ENCODE measurements at places on chromosomes 3 and 15.

DNA sequence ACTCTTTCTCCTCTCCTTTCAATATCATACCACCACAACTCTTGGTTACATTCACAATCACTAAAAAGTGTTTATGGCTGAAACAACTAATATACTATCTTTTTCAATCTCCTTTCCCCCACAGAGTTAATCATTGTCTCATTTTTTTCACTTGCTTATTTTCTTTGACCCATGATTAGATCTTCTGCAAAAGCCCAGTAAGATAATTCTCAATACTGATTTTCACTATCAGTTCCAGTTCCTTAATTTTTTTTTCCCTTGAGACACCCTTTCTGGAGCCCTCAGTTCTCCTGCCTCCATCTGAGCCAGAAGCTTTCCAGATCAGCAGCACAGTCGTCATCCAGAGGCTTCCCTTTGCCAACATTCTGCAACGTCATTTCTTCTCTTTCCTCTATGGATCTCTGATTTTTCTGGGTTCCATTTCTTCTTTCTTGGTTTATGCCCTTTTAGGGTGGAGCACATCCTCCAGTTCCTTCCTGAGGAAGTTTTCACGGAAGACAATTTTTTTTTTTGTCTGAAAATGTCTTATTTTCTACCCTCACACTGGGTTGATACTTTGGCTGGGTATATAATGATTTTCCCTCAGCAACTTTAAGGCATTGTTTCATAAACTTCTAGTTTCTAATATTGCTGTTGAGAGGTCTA lies 88.7 kb upstream of the C15orf39 start:
- no peak for DNase-seq

DNA sequence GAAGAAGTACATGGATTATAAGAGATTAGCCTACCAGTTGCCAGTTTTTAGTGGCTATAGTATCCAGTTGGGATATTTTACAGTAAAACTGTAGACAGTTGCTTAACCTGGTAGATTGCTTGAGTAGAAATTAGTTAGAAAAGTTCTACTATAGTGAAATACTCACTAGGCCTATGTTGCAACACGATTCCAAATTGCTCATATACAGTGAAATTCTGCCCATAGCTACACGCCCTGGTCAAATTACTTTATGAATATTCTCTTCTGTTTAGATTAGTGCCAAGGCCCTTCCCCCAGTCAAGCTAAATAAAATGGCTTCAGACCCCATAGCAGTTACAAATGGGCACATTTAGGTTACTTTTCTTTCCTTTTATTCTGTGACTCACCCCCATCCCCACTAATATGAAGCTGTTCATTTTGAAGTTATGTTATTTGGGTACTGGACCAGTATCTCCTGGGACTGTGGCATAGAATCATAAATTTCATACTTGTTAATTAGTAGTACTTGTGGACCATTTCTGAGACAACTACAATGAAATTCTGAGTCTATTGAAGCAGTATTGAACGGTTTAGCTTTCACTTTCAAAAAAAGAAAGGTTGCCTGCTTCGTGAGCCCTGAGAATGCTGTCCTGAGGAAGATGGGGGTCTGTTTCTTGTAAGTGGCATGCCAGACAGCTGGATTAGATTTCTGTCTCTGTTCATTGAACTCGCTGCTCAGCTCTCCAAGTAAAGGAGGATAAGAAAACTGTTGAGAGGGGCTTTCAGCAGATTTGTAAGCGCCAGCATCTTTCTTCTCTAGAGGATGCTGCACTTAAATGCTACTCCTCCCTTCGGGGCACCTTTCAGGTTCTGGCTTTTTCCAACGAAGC lies 65.8 kb upstream of the CFAP20DC start:
- no peak for DNase-seq

GRCh38 chr15:80476036-80476435 lies 71.9 kb downstream of the ARNT2 start:
- no peak for DNase-seq

GRCh38 chr3:192927016-192927415 lies 9.4 kb upstream of the MB21D2 start:
- no peak for DNase-seq

- no peak for DNase-seq
Measured at GRCh38 chr3:151016478-151016795, 43.9 kb upstream of the CLRN1 start.

DNA sequence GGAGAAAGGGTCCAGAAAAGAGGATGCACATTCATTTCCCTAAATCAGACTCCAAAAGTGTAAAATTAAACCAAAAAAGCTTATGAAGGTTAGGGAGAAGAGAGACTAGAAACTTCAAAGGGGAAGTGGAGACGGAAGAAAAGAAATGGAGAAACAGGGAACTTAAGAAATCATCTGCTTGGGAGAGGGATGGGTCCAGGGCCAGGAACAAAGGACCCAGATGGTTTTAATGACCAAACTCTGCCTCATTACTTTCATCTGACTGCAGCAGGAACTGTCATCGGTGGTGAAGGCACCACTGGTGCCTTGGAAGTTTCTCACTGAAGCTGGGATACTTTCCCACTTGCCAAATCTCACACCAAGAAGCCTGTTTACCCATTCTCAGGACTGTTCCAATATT lies 70.5 kb upstream of the SLC4A7 start:
- no peak for DNase-seq

DNA sequence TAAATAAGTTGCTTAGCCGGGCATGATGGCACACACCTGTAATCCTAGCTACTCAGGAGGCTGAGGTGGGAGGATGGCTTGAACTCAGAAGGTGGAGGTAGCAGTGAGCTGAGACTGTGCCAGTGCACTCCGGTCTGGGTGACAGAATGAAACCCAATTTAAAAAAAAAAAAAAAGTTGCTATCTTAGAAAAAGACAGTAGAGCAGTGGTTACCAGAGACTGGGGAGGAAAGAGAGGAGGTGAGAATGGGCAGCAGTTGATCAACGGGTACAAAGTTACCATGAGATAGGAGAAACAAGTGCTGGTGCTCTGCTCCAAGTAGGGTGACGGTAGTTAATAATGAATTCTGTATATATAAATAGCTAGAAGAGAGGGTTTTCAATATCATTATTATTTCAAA lies 821 bp upstream of the CCR2 start:
- DNase-seq: no peak
